ENCODE measurements at places on chromosomes 3 and 15. TPM values are rescaled to one million over a fixed set of nuclear protein-coding genes. Genes with fewer than 3 reads are reported as not detected.

The CACNA2D2 gene
- total RNA-seq, result not detected

The NIPA2 gene
- total RNA-seq, result 86.3 TPM

The ASB14 gene
- total RNA-seq, result not detected

The SMAD6 gene
- total RNA-seq, result 17.9 TPM

The TNIK gene
- total RNA-seq, result 5.2 TPM

The OIP5 gene
- 19.5 TPM for total RNA-seq

The TMEM207 gene
- not detected for total RNA-seq

The THAP10 gene
- total RNA-seq, result 2.2 TPM

The CASR gene
- total RNA-seq, result not detected

The PLAAT1 gene
- 1.2 TPM for total RNA-seq
